ENCODE measurements at places on chromosomes 3 and 15.
A peak's percentile ranks its signal among the peaks of the same experiment; 100 is the strongest.

GRCh38 chr3:30044515-30044914 lies 561.9 kb upstream of the TGFBR2 start:
- DNase-seq, result no peak

GRCh38 chr3:56796202-56796601 lies 5.5 kb downstream of the ARHGEF3 start:
- no peak for DNase-seq

DNA sequence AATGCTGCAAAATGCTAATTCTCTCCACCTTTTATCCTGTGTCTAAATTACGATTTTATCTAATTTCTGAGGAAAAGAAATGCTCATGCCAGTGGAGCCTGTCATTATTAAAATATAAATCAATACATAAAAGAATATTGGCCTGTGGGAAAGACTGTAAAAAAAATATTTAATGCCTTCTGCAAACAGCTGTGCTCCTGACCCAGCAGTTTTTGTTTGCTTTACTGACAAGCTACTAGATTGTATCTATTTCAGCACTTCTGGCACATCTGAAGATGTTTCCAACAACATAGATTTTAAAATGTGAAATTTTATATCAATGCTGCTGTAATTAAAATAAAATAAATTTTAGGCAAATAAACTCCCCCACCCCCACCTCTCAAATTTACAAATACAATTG lies 493.6 kb upstream of the AGTR1 start:
- no peak for DNase-seq

DNA sequence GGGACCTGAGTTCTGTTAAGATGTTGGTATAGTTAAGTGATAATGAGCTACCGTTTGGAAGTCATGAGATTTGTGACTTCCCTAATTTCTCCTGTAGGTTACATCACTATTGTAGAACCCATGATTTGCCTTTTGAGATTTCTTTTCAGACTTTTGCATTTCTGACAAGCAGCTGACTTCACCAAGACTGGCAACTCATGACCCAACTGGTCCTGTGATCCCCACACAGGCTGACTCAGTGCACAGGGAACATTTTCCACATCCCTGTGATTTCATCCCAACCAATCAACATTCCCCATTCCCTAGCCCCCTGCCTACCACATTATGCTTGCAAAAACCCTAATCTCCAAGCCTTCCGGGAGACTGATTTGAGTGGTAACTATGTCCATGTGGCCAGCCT lies 242.1 kb upstream of the PDZRN3 start:
- DNase-seq, result no peak

DNA sequence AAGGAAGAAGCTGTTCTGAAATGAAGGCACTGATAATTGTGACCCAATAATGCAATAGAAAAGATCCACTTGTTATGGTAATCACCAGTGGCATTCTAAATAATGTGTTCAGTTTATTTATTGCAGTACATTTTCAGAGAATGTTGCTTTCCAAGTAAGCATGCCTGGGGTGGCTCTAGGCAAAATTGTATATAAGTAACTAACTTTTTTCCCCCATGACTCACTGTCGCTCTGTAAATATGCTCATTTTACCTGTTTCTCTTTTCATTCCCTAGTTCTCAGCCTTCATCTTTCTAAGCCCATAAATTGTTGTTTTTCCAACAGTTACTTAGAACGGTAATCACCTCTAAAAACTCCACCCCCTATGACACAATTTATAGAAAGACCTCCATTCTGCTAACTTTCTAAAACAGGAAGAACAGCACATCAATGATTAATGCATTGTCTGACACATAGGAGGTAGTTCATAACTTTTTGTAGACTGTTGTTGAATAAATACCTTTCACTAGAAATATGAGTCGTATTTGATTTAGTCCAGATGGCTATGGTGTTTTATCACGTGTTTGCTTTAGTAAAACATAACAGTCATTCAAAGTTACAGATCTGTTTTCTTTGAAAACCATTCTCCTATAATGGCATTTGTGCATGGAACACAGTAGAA lies 143.1 kb downstream of the LSAMP start:
- no peak for DNase-seq

- no peak for DNase-seq
Measured at GRCh38 chr15:43251871-43252250, 14.9 kb downstream of the TGM5 start.

DNA sequence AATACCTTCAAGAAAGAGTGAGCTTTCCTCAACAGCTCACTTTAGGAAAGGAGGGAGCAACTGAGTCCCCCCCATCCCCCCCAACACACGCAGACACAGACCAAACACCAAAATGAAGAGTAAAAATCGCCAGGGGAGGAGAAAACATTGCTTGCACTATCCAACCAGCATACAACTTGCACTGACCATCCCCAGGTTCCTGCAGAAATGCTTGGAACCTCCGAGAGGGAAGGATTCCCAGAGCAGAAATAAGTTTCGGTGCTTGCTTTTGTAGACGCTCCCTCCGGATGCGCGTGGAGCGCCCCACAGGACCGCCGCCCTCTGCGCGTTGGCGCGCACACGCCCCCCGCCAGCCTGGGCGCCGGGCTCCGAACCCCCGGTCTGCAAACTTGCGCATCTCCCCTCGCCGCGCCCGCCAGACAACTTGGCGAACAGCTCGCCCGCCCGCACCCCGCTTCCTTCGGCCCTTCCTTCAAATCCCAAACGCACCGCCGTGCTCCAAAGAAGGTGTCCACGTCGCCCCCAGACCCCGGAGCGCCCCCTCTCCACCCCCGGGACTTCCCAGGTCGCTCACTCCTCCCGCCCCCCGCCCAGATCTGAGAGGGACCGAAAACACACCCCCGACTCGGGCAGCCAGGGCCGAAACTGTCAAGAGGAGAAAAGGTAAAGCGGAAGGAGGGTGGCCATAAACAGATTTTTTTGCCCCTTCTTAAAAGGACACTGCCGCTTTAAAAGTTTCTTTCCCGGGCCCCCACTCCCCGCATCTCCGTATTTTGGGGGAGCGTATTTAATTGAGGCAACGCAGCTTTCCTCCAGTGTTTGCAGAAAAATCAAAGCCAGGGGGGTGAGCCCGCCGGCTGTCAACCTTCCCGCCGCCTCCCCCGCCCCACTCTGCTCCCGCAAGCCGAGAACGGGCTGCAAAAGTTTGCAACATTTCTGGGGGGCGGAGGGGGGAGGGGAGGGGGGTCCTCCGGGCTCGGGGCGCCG lies 859 bp downstream of the RORA start:
- no peak for DNase-seq

GRCh38 chr3:10170915-10171478 lies 6.3 kb downstream of the IRAK2 start:
- no peak for DNase-seq

DNA sequence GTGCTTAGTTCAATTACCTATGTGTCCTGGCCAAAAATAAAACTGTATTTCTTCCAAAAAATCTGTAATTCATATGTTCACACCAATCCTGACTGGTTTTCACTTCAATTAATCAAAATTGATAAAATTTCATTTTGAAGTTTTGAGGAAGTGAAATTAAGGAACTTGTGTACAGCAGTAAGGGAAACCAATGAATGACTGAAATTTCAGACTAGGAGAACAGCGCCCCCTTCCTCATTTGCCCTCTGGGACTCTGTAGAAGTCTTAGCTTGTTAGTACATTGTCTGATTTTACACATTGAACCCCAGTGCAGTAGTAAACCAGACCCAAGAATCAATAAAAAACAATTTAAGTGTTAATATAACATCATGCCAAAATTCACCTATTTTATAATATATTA lies 495.3 kb upstream of the AGTR1 start:
- DNase-seq, result no peak

DNA sequence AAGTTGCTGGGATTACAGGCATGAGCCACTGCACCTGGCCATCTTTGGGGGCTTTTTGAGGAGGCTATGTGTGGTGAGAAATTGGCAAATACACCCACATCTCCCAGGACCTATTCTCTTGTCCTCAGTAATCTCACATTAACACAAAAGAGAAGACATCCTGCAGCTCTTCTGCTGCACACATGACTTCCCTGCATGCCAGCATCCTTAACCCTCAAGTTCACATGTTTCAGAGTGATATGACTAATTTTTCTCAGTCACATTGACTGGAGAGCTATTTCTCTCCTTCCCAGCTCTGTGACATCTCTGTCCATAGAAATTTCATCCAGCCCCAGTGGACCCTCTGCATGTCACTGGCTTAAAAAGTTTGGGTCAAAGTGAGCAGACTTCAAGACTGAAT lies 1.9 kb upstream of the SKIC8 start:
- no peak for DNase-seq

GRCh38 chr3:149527531-149528339 lies 53.2 kb downstream of the TM4SF4 start:
- no peak for DNase-seq

GRCh38 chr3:34396956-34397355 lies 598.5 kb downstream of the PDCD6IP start:
- DNase-seq, result no peak

DNA sequence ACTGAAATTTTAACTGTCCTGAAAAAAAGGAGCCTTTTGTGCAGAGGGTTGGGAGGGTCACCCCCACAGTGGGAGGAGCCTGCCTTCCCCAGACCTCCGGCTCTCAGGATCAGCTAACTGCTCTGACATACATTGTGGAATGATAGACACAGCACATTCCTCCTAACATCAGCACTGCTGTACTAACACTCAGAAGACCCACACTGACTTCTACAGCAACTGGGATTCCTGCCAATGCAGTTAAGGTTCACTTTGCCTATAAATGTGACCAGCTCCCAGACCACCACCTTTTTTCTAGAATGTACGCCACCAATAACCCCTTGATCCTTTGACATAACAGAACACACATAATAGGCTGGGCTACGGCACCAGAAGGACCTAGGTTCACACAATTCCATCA lies 3.2 kb downstream of the CPEB1 start:
- no peak for DNase-seq

GRCh38 chr3:159252274-159252673 lies 450.4 kb downstream of the MFSD1 start:
- no peak for DNase-seq

DNA sequence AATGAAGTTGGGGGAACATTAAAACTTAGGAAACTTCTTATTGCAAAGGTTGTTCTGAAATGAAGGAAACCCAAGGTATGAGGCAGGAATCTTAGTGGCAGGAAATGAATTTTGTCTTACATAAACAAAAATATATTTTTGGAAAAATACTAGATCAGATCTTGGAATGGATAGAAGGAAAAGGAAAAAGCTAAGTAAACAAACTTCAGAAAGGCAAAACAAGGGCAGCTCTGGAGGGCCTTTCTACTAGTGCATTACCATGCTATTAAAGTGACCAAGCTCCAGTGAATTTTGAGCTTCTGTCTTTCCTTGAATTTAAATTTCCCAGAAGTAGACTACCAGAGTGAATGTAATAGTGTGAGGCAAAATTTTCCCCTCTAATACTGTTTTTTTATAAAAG lies 13.6 kb downstream of the ARL6 start:
- no peak for DNase-seq

DNA sequence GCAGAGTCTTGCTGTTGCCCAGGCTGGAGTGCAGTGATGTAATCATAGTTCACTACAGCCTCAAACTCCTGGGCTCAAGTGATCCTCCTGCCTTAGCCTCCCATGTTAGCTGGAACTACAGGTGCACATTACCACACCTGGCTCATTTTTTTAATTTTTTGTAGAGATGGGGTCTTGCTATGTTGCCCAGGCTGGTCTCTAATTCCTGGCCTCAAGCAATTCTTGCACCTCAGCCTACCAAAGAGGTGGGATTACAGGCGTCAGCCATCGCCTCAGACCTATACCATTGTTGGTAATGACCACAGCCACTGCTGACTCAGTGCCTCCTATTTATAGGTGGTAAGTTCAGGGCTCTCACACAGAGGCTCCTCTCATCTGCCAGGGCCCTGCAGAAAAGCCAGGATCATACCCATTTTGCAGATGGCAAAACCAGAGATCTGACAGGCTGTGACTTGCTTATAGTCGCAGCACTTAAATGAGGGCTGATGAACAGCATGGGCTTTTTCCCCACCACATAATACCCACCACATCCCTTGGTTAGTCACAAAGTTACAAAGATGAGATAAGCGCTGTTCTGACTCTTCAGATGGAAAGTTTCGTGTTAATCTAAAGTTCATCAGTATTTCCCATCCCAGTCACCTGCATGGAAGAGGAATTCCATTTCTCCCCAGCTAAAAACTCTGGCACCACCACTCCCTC lies 21.8 kb upstream of the SPATA12 start:
- no peak for DNase-seq

DNA sequence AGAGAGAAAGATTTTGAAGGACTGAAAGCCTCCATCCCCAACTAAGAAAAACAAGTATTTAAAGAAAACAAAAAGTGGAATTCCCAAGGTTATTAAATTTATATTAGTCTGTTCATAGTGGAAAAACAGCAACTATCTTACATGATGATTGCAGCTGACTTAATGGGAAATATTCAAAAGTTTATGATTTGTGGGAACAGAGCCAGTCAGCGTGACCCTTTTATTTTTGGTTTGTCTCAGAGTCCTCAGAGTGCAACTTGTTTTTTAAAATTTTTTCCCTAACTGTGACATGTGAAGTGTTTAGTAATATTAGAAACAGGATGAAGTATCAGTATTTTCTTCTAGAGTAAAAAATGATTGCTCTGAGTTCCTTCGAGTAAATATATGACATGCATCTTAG lies 441.9 kb upstream of the MCTP2 start:
- no peak for DNase-seq

DNA sequence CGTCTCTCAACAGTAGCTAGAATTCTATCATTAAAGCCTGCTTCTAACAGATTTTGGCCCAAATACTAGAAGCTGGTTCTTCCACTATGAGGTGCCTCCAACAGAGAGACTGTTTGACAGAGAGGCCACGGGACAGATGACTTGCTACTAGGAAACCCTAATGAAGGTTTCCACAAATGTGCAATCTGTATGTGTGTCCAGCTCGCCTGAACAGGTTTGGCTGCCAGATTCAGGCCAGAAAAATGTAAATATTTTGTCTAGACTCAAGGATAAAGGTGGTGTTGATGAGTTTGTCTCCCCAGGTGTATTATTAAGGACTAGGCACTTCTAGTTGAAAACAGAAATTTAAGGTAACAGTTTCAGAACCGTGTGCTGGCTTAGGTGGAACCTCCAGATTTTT lies 91.6 kb upstream of the TRIM42 start:
- DNase-seq, result no peak

- DNase-seq, result peak; percentile 56
Measured at GRCh38 chr3:126394179-126394976, at the start of gene CFAP100. Gene CFAP100 (plus strand): TSS chr3:126394909. CDS start chr3:126396001, 1,092 bp downstream.

- no peak for DNase-seq
Measured at GRCh38 chr3:108493862-108494261, 16.5 kb downstream of the MYH15 start.

GRCh38 chr3:13746385-13746784 lies 133.5 kb downstream of the WNT7A start:
- no peak for DNase-seq

GRCh38 chr3:128454310-128454618 lies 12.4 kb downstream of the DNAJB8 start:
- no peak for DNase-seq

- no peak for DNase-seq
Measured at GRCh38 chr3:32821686-32822296, 4.0 kb downstream of the TRIM71 start.

GRCh38 chr3:71579935-71580406 lies 3.6 kb downstream of the FOXP1 start:
- no peak for DNase-seq

- no peak for DNase-seq
Measured at GRCh38 chr15:67790610-67791319, 34.5 kb upstream of the SKOR1 start.
